D721Med (cell line): ENCODE measurements at places on chromosomes 4 and X.

DNA sequence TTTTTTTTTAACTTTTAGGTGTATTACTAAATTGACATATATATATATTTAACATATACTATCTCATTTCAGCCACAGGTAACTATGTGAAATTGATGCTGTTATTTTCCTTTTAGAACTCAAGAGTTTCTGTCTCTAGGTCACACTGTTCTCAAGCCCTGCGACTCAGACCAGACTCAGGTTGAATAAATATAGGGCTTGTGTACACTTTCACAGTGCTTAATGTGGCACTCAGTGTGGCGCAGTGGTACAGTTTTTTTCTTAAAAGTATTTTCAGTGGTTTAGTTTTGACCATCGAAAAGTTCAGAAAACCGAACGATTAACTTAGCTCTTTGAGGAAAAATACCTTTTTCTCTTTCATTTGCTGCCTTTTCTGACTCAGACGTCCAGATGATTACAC, 24.7 kb downstream of the PACRGL start:
- no peak for DNase-seq

- DNase-seq: no peak
These were observed 22.1 kb downstream of the PDE6B start for GRCh38 chr4:647481-647880.

GRCh38 chr4:25123236-25123635, 37.0 kb downstream of the SEPSECS start:
- no peak for DNase-seq

GRCh38 chr4:75034523-75034922, 101.6 kb downstream of the PARM1 start:
- DNase-seq: no peak

GRCh38 chrX:9465380-9466123, 694 bp downstream of the TBL1X start:
- DNase-seq: no peak

GRCh38 chr4:106893395-106893881, 142.7 kb downstream of the DKK2 start:
- no peak for DNase-seq

- DNase-seq: no peak
These were observed 142.3 kb downstream of the INPP4B start for GRCh38 chr4:142703694-142704309.

DNA sequence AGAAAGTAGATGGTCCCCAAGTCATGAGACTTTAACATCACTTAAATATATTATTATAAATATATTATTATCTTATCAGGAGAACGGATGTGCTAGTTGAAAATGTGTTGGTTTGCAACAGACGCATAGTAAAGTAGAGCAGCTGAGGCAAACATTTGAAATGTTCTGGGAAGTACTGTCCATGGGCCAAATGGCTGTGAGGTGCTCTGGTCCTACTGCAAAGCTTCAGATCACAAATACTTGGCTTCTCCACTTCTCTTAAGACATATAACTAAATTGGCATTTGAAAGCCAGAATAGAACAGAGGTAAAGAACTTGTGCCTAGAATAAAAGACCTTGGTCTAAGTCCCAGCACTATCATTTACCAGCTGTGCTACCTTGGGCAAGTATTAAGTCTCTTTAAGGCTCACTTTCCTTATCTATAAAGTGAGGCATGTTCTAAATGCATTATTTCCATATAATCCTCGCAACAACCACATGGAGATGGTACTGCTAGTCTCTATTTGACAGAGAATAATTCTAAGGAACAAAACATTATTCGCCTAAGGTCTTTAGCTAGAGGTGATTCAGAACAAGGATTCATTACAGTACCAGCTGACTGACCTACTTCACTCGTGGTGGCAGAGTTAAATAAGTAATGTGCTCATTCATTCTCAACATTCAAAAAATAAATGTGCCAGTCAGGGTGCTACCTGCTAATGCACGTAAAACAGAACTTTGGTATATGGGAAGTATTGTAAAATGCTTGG, 297.1 kb downstream of the PPP3CA start:
- DNase-seq: no peak

- DNase-seq: no peak
These were observed 75.9 kb downstream of the NAA11 start for GRCh38 chr4:79249881-79250503.

DNA sequence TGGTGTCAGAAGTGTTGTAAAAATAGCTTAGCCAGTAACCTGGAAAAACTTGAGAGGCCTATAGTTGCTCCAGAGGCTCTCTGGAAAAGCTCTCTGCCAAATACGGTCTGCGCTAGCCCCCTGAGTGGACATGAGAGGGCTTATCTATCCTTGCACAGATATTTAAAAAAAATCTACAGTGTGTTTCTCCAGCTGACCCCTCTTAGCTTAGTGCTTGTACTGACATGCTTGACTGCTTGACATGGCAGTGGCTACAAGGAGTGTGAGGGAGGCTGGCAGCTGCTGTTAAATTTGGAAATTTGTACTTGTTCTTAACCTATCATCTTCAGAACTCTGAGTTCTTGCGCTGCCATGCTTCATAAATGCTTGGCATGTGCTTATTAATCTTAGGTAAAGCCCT, 229.2 kb downstream of the RBMX2 start:
- DNase-seq: no peak

GRCh38 chr4:176539785-176540175, 220.0 kb downstream of the SPCS3 start:
- DNase-seq: no peak

GRCh38 chrX:135596495-135596894, 76.0 kb downstream of the INTS6L start:
- DNase-seq: no peak

DNA sequence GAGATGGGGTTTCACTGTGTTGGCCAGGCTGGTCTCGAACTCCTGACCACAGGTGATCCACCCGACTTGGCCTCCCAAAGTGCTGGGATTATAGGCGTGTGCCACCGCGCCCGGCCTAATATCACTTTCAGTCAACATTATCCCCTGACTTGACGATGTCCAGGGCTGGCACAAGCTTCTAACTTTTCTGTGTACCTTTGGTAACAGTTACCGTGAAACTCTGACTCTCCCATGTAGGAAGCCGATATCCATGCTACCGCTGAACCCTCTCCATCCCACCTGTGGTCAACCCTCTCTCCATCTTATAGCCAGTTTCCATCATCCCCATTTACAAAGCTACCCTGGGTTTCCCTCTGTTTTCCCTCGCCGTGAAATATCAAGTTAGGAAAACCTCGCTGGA, 77.5 kb downstream of the CRLF2 start:
- no peak for DNase-seq

DNA sequence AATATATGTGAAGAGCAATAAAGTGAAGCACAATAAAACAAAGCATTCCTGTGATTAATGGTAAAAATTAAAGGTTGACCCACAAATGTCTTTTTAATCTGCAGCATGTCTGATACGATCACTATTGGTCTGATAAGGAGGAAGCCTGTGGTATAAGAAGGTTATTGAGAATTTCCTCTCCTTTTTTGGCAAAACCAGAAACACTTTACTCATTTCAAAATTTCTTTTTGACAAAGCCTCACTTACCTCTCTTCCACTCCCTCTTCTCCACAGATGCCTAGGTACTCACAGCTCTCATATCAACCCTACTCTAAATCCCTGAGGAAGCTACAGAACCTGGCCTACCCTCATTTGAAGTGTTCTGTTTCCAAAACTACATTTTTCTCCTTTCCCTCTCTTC, 56.1 kb downstream of the TSPAN5 start:
- DNase-seq: no peak

- no peak for DNase-seq
These were observed 263.5 kb downstream of the MAPK10 start for GRCh38 chr4:86096373-86096772.

- DNase-seq: no peak
These were observed 19.8 kb upstream of the PPP1R2C start for GRCh38 chrX:42797651-42798269.

DNA sequence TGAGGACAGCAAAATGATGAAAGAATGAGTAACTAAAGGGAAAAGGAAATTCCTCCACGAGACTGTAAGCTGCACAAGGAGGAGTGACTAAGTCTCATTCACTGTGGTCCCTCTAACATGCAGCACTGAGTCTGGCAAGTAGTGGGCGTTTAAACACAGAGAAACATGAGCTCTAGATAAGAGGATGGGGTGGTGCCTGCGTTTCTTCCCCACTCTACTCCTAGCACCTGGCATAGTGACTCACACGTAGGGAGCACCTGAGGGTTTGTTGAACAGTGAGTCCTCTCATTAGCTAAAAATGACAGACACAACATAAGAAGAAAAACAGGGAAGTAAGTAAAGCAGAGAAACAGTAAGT, 105.8 kb upstream of the CBR4 start:
- DNase-seq: no peak

- no peak for DNase-seq
These were observed 36.6 kb downstream of the SAT1 start for GRCh38 chrX:23819385-23820234.

- DNase-seq: no peak
These were observed 8.8 kb downstream of the ANKRD37 start for GRCh38 chr4:185405296-185405999.

DNA sequence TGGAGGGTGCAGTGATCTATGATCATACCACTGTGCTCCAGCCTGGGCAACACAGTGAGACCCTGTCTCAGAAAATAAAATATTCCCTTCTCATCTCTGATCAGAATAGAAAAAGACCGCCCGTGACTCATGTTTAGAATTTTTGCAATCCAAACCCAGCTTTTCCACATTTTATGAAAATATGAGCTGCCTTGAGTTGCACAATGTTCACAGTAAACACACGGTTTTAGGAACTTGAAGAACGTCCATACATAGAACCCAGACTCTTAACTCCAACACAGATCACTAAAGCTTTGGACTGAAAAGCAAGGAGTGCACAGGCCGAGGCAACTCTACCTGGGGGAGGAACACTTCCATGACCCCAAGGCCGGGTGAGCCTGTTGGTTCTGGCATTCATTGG, 305.0 kb downstream of the TENM3 start:
- DNase-seq: no peak

DNA sequence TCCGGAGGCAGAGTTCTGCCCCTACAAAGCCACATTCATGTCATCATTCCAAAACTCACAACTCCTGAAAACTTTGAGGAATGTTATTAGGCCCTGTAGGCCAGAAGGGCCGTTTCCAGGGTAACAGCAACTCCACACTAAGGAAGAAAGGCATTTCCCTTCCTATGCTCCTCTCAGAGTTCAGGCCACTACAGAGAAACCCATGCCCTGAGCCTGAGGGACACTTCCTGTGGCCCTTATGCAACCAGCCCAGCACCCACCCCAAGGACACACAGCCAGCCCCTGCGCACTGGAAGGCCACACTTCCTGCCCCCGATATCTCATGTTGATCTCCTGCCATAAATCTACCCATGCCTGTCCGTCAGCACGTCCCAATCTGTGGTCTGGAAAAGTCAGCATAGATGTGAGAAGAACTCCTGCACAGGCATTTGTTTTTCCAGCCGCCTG, 289.3 kb downstream of the BCOR start:
- DNase-seq: no peak

DNA sequence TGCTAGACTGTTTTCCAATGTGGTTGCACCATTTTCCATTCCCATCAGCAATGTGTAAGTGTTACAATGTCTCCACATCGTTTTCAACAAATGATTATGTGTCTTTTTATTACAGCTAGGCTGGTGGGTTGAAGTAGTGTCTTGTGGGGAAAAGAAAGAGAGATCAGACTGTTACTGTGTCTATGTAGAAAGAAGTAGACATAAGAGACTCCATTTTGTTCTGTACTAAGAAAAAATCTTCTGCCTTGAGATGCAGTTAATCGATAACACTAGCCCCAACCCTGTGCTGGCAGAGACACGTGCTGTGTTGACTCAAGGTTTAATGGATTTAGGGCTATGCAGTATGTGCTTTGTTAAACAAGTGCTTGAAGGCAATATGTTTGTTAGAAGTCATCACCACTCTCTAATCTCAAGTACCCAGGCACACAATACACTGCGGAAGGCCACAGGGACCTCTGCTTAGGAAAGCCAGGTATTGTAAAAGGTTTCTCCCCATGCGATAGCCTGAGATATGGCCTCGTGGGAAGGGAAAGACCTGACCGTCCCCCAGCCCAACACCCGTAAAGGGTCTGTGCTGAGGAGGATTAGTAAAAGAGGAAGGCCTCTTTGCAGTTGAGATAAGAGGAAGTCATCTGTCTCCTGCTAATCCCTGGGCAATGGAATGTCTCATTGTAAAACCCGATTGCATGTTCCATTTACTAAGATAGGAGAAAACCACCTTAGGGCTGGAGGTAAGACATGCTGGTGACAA, 23.0 kb upstream of the UGT2B15 start:
- DNase-seq: no peak

GRCh38 chr4:15413010-15413622, 14.7 kb upstream of the C1QTNF7 start:
- no peak for DNase-seq

GRCh38 chrX:84118769-84119168, 69.2 kb downstream of the RPS6KA6 start:
- no peak for DNase-seq

- no peak for DNase-seq
These were observed 345.3 kb downstream of the SPRY1 start for GRCh38 chr4:123741906-123742305.

DNA sequence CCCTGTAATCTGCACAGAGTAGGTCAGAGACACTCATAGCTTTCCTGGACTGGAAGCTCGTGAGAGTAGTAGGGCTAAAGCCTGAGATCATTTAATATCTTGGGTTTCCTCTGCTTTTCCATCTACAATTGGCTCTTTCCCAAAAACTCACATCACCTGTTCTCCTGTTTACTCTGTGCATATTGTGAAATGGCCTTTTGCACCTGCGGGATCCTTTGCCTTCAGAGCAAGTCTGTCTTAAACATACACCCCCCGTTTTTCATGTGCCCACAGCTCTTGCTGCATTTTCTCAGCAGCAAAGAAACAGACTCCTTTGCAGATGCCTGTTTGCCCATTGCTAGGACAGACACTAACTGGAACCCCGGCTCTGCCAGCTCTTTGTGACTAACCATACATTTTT, 608.3 kb upstream of the PCDH10 start:
- DNase-seq: no peak

DNA sequence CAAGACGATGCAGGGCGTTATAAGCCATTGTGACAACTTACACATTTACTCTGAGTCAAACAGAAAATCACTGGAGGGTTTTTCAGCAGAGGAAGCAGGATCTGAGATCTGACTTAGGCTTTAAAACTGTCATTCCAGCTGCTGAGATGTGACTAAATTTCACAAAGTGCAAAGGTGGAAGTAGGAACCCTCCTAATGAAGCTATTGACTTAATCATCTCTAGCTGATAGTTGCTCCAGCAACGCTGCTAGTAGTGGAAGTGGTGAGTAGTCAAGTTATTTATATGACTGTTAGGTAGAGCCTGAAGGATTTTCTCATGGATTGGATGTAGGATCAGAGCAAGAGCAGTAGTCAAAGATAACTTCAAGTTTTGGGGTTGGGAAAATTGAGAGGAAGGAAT, 218.6 kb downstream of the GRID2 start:
- DNase-seq: no peak

GRCh38 chr4:81085291-81085690, 54.8 kb downstream of the BMP3 start:
- DNase-seq: no peak

DNA sequence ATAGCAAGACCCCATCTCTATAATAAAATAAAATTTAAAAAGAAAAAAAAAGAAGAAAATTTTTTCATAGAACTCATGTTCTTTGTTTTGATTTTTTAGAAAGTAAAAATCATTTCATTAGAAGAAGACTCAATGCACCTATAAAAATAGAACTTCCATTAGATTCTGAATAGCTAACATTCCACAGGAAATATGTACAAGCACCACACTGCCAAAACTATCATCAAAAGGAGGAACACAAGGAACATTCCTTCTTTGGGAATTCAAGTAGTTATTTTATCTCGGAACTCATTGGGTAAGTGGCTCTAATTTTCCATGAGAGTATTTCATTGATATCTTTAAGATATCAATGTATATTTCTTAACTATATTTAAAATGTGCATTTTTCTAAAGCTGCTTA, 157.6 kb downstream of the CAMK2D start:
- no peak for DNase-seq
